ENCODE measurements at places on chromosomes 13 and 19.

DNA sequence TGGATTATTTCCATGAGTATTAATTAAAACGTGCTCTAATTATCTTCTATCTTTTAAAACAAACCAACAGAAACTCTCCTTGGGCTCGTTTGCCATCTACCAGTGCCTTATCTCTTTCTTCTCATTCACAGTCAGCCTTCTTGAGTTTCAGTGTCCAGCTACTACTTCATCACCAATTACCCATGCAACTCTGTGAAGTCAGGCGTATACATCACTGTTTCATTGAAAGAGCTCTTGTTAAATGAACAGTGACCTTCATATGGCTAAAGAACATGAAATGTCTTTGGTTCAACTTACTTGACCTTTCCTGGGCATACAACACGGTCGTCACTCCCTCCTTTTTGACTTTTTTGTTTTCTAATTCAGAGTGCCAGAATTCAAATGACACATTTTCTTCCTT lies 5.2 kb upstream of the IFT88 start:
- DNase-seq = no peak

GRCh38 chr19:876089-876488 lies 16.6 kb downstream of the CFD start:
- DNase-seq = no peak

DNA sequence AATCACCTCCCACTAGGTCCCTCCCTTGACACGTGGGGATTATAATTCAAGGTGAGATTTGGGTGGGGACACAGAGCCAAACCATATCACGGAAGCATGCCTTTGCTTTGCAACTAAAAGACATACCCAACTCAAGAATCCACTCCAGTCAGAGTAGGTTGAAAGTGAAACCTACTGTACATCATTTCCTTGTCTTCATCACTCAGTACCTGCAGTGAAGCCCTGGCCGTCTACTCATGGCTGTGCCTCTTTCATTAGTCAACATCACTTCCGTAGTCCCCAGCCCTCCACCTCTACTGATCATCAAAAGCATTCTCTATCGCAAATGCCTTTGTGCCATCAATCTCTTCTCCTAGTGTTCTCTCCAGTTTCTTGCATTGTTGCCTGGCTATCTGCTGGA lies 343.1 kb upstream of the ARGLU1 start:
- DNase-seq = no peak

DNA sequence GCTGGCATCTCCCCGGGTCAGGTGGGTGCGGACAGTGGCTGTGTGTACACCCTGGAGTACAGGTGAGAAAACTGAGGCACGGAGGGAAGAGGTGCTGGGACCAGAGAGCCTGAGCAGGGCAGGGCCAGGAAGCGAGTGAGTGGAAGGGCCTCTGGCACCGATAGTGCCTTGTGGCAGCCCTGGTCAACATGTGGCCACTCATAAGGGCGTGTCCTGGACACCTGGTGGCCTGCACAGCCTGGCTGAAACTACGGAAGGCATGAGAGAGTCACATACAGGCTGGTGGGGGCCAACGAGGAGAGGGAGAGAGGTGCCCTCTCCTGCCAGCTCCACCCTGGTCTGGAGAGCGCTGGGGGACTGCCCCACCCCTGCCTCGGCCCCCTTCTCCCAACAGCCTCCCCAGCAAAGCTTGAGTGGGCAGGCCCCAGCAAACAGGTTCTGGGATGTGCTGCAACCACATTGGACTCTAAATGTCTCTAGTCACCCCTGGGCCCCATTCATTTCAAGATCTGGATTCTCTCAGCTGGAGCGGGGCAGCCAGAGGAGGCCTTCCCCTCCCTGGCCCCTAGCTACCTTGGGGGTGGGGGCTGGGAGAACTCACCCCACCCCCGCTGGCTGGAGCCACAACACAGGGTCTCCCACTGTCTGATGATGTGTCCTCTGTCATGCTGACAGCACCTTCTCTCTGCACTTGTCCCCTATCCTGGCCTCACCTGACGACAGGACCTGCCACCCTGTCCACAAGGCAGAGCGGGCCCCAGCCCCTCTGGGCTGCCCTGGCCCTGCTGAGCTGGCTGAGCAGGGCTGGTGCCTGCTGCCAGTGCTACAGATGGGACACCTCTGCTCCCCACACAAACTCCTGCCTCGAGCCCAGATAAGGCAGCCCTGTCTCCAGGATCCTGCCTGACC lies 5.8 kb downstream of the CBARP start:
- no peak for DNase-seq

DNA sequence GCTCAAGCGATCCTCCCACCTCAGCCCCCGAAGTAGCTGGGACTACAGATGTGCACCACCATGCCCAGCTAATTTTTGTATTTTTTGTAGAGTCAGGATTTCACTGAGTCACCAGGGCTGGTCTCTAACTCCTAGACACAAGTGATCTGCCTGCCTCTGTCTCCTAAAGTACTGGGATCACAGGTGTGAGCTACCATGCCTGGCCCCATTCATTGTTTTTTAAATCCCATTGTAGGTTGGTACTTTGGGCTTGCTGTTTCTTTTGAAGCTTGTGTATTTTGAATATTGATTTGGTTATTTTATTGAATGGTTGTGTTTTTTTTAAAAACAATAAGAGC lies 26.7 kb downstream of the ZMYM2 start:
- DNase-seq = no peak

GRCh38 chr13:93814658-93815057 lies 588.1 kb downstream of the GPC6 start:
- no peak for DNase-seq

DNA sequence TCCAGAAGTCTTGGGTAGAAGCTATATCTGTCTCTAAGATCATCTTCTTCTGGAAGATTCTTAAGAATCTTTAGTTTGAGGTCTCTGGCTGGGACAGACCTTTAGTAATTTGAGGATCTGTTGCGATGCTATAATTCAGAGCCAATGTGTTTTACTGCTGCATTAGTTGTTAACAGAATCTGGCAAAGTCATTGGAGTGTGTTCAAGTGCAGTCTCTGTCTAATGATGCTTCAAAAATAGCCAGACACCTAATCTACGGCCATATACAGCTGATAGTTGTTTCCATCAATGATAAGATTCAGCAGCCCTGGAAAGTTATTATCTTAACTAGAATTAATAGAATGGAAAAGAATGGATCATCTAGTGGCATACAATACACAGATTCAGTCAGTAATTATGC lies 72.6 kb downstream of the CDK8 start:
- DNase-seq = no peak

DNA sequence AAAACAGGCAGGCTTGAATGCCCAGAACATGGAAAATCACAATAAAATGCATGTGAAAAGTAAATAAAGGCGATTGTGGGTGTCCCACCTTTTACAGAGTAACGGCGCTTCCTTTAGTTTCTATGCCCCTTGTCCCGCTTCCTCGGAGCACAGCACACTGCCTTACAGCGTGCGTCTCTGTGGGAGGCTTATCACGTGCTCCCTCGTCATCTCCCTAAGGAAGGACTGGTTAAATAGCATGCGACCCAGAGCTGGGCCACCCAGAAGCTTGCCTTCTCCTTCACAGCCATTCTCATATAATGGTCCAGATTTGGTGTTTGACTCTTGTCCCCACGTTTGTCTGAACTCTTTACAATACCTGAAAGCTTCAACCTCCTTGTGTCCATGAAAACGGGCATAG lies 56.6 kb downstream of the LIG4 start:
- DNase-seq = no peak

- DNase-seq = no peak
These were observed at the start of gene HRC for GRCh38 chr19:49155005-49155819. HRC (minus strand) TSS chr19:49155396; CDS start chr19:49155237, 159 bp downstream.

DNA sequence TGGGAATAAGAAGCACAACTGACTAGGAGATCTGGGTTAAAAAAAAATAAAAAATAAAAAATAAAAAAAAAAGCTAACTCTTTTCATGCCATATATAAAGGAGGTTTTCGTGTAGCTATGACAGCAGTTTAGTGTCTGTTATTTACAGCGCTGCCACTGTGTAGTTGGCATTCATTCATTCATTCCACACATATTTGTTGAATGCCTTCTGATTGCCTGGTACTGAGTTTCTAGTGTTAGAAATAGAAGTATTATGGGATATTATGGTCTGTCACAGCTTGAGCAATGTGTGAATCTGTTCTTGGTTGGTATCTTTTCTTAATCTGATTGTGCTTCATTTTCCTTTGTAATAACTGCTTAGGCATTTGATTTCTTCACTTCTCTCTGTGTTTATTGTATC lies 237.4 kb downstream of the NBEA start:
- no peak for DNase-seq

DNA sequence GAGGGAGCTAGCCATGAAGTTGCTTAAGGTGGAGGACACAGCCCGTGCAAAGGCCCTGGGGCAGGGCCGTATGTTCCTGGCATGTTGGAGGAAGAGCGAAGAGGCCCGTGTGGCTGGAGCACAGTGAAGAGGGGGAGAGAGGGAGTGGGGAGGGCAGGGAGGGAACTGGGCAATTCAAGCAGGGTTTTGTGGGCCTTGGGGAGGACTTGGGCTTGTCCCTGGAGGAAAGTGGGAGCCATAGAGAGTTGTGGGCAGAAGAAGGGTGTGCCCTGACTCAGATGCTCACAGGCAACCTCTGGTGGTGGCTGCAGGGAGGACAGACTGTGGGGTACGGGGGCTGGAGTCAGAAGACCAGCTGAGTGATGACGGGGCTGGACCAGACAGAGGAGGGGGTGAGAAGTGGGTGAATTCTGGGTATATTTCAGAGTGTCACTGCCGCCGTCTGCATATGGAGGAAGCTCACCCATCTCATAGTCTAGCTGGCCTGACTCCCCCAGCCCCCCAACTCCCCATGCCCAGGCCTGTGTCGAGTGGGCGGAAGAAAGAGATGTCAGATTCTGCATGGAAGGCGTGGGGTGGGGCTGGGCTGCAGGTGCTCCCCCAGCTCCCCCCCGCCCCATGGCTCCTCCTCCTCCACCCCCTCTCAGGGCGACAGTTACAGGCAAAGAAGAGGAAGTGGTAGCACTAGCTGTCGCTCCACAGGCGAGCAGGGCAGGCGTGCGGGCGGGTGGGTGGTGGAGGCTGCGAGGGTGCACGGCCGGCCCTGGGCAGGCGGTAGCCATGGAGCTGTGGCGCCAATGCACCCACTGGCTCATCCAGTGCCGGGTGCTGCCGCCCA lies at the start of gene VAV1:
VAV1 (plus strand) TSS at position 681 of the 838 bp plus-strand sequence; CDS start at position 781, 100 bp downstream.
- peak; percentile 51 for DNase-seq

DNA sequence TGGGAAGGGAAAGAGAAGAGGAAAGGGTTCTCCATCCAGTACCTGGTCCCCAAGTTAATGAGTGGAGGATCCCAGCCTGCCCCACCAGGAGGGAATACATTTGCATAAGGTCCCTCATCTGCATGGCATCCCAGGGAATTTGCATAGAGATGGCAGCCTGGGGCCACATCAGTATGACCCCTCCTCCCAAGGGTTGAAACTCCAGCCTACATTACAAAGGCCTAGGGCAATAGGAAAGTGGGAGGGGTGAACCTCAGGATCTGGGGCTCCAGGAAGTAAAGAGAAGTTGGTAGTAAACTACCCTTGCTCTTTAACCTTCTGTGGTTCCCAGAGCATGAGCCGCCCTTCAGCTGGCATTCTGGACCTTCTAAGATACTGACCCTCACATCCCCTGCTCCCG lies 6.8 kb upstream of the NECTIN2 start:
- DNase-seq = no peak

DNA sequence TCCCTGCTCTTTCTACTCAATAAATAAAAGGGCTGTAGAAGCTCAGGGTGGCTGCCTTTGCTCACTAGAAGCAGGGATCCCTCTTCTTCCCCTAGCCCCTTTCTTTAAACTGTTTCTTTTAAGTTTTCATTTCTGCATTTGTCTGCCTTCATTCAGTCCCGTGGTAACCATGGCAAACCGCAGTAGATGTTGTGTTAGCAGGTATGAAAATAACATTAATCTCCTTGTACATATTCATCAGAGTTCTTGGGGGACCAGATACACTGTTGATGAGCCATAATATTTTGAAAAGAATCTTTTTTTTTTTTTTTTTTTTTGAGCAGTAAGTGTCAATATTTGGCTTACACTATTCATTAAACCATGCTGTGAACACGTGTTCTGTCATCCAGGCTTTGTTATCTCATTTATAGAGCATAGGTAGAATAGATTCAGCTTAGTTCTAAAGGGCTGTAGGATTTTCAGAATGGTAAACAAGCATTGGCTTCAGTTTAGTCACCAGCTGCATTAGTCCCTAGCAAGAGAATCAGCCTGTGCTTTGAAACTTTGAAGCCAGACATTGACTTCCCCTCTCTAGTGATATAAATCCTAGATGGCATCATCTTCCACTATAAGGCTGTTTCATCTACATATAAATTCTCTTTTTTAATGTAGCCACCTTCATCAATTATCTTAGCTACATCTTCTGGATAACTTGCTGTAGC lies 59.4 kb upstream of the SPRY2 start:
- DNase-seq = no peak

GRCh38 chr19:480016-480855 lies 16.1 kb upstream of the MADCAM1 start:
- peak; percentile 74 for DNase-seq

- DNase-seq = no peak
These were observed 27.8 kb downstream of the PIN1 start for GRCh38 chr19:9862938-9863337.

GRCh38 chr19:372306-372890 lies 27.8 kb upstream of the MIER2 start:
- peak; percentile 32 for DNase-seq

DNA sequence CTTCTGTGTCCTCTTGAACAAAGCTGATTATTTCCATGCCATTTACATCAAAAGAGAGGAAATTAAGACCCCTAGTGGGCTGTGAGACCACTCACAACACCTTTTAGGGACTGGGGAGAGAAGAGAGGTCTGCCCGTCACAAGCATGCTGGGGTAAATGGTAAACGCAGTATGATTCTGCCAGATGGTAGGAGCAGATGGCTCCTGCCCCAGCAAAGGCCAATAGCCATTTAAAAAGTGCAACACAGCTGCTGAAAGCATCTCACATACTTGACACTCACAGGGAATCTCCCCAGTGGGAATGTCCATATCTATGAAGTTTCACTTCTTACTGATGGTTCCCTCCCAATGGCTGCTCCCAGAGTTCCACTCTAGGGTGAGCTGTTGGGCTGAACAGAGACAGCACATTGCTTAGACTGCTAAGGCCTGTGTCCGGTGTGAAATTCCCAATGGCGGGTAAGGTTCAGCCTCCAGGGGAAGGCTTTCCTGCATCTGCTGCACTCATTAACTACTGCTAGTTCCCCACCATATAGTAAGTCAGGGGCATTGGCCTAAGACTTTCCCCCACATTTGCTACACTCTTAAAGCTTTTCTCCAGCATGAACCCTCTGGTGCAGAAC lies 7.4 kb downstream of the ZNF671 start:
- DNase-seq = no peak

DNA sequence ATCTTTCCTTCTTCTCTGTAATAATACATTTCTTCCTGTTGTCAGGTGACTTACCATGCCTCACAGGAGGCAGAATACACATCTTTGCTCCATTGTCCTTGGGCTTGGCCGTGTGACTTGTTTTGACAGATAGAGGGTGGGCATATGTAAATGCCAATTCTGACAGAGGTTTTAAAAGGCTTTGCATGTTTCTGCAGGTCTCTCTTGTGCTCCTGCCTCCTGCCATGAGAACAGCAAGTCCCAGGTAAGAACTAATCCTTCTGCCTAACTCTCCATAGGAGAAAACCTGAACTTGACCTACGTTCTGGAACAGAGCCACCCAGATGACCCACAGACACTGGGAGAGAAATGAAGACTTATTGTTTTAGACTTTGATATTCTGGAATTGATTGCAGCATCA lies 88.7 kb upstream of the TNFSF11 start:
- no peak for DNase-seq

- no peak for DNase-seq
These were observed 260.0 kb downstream of the COG6 start for GRCh38 chr13:39915418-39915817.
